ENCODE measurements at places on chromosomes 16 and 17.

- DNase-seq: no peak
Measured at GRCh38 chr16:85134789-85135142, 22.5 kb upstream of the CIBAR2 start.

- DNase-seq: peak; percentile 48
Measured at GRCh38 chr17:1058423-1059130, 61.6 kb downstream of the TIMM22 start.

DNA sequence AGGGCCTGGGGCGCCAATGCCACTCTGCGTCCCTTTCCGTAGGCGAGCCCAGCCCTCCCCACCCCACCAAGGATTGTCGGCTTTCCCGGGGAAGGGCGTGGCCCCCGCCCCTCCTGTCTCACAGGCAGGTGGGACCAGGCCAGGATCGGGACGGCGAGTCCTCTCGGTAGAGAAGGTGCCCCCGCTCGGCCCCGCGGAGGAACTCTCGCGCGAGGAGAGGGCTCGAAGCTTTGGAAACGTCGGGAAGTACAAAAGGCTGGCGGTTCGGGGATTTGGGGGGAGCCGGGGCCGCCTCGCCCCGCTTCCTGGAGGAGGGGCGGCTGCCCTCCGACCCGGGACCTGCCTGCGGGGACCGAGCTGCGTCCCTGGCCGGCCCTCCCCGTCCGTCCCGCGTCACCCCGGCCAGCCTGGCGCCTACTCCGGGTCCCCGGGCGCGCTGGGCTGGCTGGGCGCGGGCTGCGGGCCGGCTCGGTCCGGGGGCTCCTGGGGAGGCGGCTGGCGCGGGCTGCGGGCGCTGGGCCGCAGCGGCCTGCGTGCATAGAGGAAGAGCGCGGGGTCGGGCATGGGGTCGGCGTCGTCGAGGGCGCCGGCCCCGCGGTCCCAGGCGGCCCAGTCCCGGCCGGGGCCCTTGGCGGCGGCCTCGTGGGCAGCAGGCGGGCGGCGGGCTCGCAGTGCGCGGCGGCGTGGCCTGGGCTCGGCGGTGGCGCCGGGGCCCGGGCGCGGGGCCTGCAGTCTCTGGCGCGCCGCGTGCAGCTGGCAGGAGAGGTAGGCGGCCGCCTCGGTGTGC, 12.6 kb upstream of the CLUH start:
- no peak for DNase-seq

DNA sequence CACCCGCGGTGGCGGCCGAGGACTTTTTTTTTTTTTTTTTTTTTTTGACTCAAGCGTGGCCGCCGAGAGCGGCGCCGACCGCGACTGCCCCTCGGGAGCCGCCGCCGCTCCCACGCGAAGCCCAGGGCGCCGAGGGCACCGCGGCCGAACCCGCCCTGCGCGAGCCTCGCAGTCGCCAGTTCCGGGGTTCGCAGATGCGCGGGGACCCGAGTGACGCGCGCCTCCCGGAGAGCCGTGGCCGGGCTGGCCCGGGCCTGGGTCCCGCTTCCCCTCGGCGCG, 1.1 kb downstream of the METRNL start:
- DNase-seq: no peak

Measured in HuH-7 (cell line).